ENCODE measurements at places on chromosomes 11 and 22. TPM values are rescaled to one million over a fixed set of nuclear protein-coding genes. Genes with fewer than 3 reads are reported as not detected.

DNA sequence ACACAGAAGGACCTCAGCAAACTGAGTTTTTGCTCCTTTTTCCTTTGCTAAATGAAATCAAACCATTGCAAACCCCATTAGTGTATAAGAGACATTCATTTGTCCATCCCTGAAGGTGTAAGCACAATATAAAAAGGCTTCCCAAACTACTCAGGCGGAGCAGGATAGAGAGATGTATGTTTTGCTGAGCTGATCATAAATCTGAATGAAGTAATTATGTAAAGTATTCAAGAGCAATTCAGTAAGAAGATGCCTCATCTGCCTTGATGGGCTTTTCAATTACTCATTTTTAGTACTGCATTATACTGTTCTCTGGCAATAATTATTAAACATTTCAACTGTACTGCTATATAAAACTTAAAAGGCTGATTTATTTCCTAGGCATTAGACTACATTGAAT is 65.0 kb downstream of the SPON1 start:
- no peak for DNase-seq

- no peak for DNase-seq
Measured at GRCh38 chr22:33793475-33793874, 126.8 kb downstream of the LARGE1 start.

- no peak for DNase-seq
Measured at GRCh38 chr11:38884145-38884865, 2286.3 kb upstream of the RAG2 start.

- no peak for DNase-seq
Measured at GRCh38 chr11:74713686-74714085, 17.5 kb downstream of the CHRDL2 start.

- no peak for DNase-seq
Measured at GRCh38 chr11:69007975-69008381, 5.1 kb downstream of the MRGPRF start.

- DNase-seq: no peak
Measured at GRCh38 chr11:63375434-63375833, 5.8 kb downstream of the SLC22A9 start.

The DDTL gene
- 0.91 TPM for total RNA-seq

The C1QTNF4 gene
- not detected for total RNA-seq

The PANX2 gene
- total RNA-seq: 14.5 TPM

The VSIG10L2 gene
- not detected for total RNA-seq
